ENCODE measurements at places on chromosomes 13 and 19. TPM values are rescaled to one million over a fixed set of nuclear protein-coding genes. Genes with fewer than 3 reads are reported as not detected.

- peaks cover 23% of the 10 kb centered on the region for H3K4me1 ChIP-seq
- no peak overlapping the region for H3K4me3 ChIP-seq
- DNase-seq, result no peak
- no peaks in the 10 kb centered on the region for H3K27me3 ChIP-seq
- H3K36me3 ChIP-seq, result no peaks in the 10 kb centered on the region
Measured at GRCh38 chr13:31209172-31209840, 9.5 kb downstream of the B3GLCT start.

- no peak overlapping the region for H3K27ac ChIP-seq
- no peak for DNase-seq
- peak overlapping the region; percentile 74 for H3K4me3 ChIP-seq
- H3K36me3 ChIP-seq, result peaks cover 9% of the 10 kb centered on the region
- H3K27me3 ChIP-seq, result no peaks in the 10 kb centered on the region
Measured at GRCh38 chr19:12092956-12093355, 28.4 kb downstream of the ZNF844 start.

- no peaks in the 10 kb centered on the region for H3K36me3 ChIP-seq
- H3K27ac ChIP-seq, result no peak overlapping the region
- DNase-seq, result no peak
- H3K4me3 ChIP-seq, result no peak overlapping the region
- H3K27me3 ChIP-seq, result no peaks in the 10 kb centered on the region
- peaks cover 13% of the 10 kb centered on the region for H3K4me1 ChIP-seq
Measured at GRCh38 chr13:24214528-24214927, 54.0 kb downstream of the SPATA13 start.

DNA sequence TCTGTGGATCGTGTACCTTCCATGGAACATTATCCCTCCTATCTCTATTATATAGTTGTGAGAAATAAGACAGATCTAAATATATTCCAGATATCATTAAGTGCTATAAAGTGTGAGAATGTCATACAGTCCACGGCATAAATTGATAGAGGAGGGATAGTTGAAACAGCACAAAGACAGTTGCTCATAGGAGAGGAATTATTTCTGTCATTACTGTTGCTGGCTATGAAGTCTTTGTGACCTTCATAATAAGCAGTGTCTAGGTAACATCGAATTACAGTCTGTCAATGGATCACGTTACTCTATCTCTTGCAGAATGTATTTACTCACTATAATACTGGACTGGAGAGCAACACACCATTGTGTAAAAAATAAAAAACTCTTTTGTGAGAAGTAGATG, 671.5 kb upstream of the PCDH20 start:
- no peak for DNase-seq
- no peak overlapping the region for H3K27ac ChIP-seq
- H3K36me3 ChIP-seq, result no peaks in the 10 kb centered on the region
- no peaks in the 10 kb centered on the region for H3K4me1 ChIP-seq
- no peaks in the 10 kb centered on the region for H3K27me3 ChIP-seq
- no peak overlapping the region for H3K4me3 ChIP-seq

- no peak for DNase-seq
- no peaks in the 10 kb centered on the region for H3K4me1 ChIP-seq
- no peak overlapping the region for H3K27ac ChIP-seq
- no peak overlapping the region for H3K4me3 ChIP-seq
- no peaks in the 10 kb centered on the region for H3K27me3 ChIP-seq
- H3K36me3 ChIP-seq, result peaks cover 9% of the 10 kb centered on the region
Measured at GRCh38 chr19:32908641-32909190, 39.1 kb upstream of the SLC7A9 start.

- no peak overlapping the region for H3K4me3 ChIP-seq
- peaks cover 20% of the 10 kb centered on the region for H3K4me1 ChIP-seq
- DNase-seq, result no peak
- H3K27ac ChIP-seq, result peak overlapping the region; percentile 55
- no peaks in the 10 kb centered on the region for H3K27me3 ChIP-seq
Measured at GRCh38 chr13:46119883-46120614, 15.2 kb upstream of the CPB2 start.

- H3K27ac ChIP-seq, result no peak overlapping the region
- no peaks in the 10 kb centered on the region for H3K4me1 ChIP-seq
- DNase-seq, result no peak
- H3K36me3 ChIP-seq, result no peaks in the 10 kb centered on the region
- H3K4me3 ChIP-seq, result no peak overlapping the region
Measured at GRCh38 chr13:106113796-106114195, 421.7 kb downstream of the EFNB2 start.

DNA sequence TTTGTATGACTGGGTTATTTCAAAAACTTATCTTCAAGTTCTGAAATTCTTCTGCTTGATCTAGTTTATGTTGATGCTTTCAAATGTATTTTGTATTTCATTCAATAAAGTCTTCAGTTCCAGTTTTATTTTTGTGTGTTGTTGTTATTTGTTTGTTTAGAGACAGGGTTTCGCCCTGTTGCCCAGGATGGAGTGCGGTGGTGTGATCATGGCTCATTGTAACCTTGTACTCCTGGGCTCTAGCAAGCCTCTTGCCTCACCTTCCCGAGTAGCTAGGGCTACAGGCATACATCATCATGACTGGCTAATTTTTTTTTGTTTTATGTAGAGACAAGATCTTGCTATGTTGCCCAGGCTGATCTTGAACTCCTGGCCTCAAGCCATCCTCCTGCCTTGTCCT, 40.3 kb upstream of the ARHGEF7 start:
- H3K27me3 ChIP-seq, result no peaks in the 10 kb centered on the region
- H3K27ac ChIP-seq, result no peak overlapping the region
- peaks cover 25% of the 10 kb centered on the region for H3K36me3 ChIP-seq
- no peak overlapping the region for H3K4me3 ChIP-seq
- DNase-seq, result no peak
- H3K4me1 ChIP-seq, result no peaks in the 10 kb centered on the region

HIF3A gene
- total RNA-seq, result not detected

ONECUT3 gene
- total RNA-seq, result not detected

TMEM161A gene
- total RNA-seq, result 17.6 TPM

YJEFN3 gene
- 21.3 TPM for total RNA-seq

Data from activated T-cell treated with anti-CD3 and anti-CD28 coated beads, Interleukin-2, amount 50 U/mL, for 72 hours (primary cell).